ENCODE measurements at places on chromosomes 4 and X.

- no peak for DNase-seq
Observed at GRCh38 chr4:30056016-30056766, 664.0 kb upstream of the PCDH7 start.

- no peak for DNase-seq
Observed at GRCh38 chr4:24889991-24890390, 22.9 kb downstream of the CCDC149 start.

- DNase-seq = no peak
Observed at GRCh38 chr4:123649645-123650391, 253.2 kb downstream of the SPRY1 start.

DNA sequence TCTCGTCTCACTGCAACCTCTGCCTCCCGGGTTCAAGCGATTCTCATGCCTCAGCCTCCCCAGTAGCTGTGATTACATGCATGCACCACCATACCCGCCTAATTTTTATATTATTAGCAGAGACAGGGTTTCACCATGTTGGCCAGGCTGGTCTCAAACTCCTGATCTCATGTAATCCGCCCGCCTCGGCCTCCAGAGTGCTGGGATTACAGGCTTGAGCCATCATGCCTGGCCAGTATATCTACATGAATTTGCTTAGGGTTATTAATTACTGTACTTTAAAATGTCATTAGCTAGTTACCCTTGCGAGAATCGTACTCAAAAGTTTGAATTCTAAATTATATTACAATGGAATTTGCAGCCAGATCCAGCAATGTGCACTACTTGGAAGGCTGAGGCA, 8.9 kb downstream of the CPEB2 start:
- no peak for DNase-seq

GRCh38 chrX:107505223-107505622, 55.8 kb downstream of the FRMPD3 start:
- no peak for DNase-seq

DNA sequence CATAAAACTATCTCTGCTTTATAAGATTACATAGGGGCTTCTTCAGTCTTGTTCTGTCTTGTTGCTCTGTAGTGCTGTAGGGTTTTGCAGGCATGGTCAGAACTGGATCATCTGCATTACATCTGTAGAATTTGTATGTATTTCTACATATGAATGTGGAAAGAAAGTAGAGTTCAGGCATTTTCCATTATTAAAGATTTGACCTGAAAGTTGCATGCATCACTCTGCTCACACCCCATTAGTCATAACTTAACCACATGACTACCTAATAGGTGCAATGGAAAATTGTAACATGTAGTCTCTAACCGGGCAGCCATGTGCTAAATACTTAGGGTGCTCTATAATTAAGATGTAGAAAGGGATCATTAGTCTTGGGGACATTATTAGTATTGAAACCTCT, 45.7 kb upstream of the AGA start:
- no peak for DNase-seq

DNA sequence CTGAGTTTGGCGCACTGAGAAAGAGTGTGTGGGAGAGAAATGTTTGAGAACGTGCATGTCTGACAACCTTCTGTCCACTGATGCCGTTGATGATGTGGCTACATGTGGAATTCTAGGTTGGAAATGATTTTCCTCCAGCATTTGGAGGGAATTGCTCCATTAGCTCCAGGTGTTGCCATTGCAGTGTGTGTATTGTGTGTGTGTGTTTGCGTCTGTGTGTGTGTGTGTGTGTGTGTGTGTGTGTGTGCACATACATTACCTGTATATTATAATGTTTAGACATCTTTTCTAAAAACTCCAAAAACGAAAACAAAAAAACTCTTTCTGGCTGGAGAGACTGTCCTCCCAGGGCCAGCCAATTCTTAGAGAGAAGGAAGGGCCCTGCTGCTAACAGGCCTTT, 18.2 kb upstream of the MECP2 start:
- DNase-seq = no peak

GRCh38 chr4:66539745-66540144, 869.5 kb upstream of the EPHA5 start:
- DNase-seq = no peak

DNA sequence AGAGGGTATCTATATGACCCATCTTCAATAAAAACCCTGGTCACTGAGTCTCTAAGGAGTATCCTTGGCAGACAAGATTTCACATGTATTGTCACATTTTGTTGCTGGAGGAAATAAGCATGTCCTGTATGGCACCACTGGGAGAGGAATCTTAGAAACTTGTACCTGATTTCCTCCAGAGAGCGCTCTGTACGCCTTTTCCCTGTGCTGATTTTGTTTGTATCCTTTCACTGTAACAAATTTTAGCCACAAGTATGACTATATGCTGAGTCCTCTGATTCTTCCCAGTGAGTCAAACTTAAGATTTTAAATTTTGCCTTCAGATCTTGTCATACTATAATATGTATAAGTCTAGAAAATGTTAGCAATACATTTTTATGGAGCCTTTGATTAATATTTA, 102.8 kb downstream of the ITIH6 start:
- no peak for DNase-seq

DNA sequence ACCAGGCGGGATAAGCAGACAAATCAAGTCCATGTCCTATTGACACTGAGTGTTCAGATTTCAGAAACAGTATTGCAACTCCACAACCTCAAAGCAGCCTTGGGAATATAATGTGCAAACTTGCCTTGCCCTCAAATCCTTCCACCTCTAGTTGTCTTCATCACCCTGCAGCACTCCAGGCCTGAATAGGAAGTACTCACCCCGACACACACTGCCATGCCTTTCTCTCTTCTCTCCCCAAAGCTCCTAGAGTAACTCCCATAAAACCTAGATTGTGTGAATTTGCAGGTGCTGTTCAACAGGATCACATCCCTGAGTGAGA, 19.6 kb downstream of the ACSL1 start:
- no peak for DNase-seq

DNA sequence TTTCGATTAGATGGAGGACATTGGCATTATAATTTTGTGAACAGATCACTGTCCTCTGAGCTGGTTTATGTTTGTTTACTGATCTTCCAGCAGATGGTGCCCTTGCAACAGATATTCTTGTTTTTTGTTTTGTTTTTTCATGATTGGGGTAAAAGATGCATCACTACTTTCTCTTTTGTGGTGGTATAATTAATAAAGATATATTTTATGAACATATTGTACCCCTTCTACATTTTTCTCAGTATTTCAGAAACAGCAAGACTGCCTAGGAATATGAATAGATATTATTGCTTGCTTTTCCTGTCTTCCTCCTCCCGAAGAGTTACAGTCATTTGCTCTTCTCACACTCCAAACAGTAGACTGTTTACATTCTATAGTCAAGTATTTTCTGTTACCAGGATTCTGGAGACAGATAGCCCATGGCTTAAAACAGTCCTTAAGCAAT, 905.2 kb downstream of the TRAM1L1 start:
- DNase-seq = no peak

GRCh38 chr4:42302348-42302747, 94.9 kb upstream of the SHISA3 start:
- DNase-seq = no peak

- no peak for DNase-seq
Observed at GRCh38 chr4:53532521-53532920, 58.8 kb downstream of the LNX1 start.

DNA sequence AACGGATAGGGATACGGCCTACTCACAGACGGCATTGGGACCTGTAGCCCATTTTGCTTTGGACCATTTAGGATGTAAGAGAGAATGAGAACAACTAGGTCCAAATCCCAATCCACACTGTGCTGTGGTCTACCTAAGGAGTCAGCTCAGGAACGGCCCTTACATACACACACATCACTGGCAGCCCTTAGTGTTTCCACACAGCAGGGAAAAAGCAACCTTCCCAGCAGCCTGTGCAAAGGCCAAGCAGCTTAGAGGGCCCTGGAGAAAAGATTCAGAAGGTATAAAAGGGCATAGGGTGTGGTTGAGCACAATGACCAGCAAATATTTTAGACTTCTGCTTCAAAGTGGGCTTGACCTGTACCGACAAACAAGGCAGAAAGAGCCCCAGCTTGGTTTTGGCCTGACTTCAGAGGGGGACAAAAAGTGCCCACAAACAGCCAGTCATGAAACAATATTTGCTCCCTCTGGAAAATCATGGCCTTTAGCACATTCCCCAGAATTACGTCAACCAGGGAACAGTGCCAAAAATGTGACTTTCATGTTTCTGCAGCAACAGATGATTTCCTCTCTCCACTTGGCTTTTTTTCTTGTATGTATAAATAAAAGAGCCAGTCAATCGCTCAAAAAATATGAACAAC, 359.5 kb upstream of the FGF16 start:
- no peak for DNase-seq

DNA sequence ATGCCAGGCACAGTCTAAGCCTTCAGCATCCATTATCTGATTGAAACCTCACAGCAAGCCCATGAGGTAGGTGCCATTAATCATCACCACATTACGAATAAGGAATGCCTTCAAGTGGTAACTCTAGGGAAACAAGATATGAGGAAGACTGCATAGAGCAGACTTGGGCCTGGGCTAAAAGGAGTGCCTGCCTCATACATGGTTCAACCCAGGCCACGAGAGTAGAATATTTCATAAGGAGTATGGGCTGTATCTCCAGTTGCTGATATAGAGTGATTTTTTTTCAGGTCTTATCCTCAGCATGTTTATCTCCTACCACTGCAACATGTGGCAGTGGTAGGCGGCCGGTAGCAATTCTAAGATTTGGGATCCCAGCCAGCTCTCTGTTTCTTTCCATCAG, 51.7 kb downstream of the ATP11C start:
- no peak for DNase-seq

All from stimulated activated CD4-positive, alpha-beta T cell treated with anti-CD3 and anti-CD28 coated beads, Interleukin-2, amount 100 ng/mL, for 4 hours (primary cell).